ENCODE measurements at places on chromosomes 6 and 20.
A peak's percentile ranks its signal among the peaks of the same experiment; 100 is the strongest.

DNA sequence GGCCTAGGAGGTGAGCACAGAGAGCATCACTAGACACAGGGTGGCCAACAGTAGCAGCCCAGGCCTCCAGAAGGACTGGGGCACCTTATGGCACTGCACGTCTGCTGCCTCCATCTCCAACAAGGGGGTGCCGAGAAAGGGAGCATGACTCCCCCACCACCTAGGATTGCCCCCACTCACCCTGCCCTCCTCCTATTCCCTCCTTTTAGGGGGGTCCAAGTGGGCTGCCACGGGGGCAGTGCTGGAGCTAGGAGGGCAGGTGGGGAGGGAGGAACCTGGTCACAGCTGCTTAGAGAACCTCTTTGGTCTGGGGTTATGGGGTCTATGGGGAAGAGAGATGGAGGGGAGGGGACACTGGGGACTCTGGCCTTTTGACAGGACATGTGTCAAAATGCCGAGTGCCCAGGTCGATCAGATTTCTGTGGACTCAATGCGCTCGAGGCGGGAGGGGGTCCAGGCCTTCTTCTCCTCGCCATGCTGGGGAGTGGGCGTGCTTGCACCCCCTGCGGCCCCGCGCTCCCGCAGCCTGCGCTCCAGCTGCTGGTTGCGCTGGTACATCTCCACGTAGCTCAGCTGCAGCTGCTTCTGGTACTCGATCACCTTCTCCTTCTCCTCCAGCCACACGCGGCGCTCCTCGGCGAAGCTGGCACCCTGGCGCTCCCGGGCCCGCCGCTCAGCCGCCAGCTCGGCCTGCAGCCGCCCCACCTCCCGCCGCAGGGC lies 4.5 kb upstream of the FASTKD5 start:
- no peak for DNase-seq

DNA sequence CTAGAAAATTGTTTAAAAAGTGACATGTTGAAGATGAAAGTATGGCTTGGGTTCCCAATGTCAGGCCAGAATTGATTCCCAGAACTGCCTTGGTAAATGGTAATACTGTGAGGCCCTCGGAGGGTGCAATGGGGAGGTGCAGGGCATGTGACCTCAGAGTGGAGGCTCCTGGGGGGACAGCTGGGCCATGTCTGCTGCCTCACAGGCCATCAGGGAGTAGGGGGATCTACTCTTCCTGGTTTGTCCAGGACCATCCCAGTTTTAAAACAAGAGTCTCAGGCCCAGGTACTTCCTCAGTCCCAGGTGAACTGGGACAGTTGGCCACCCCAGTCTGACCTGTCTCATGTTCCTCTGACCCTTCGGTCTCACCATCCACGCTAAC lies 55.3 kb upstream of the SNX9 start:
- DNase-seq: no peak

- DNase-seq: no peak
These were observed 11.2 kb downstream of the UST start for GRCh38 chr6:148757944-148758480.

DNA sequence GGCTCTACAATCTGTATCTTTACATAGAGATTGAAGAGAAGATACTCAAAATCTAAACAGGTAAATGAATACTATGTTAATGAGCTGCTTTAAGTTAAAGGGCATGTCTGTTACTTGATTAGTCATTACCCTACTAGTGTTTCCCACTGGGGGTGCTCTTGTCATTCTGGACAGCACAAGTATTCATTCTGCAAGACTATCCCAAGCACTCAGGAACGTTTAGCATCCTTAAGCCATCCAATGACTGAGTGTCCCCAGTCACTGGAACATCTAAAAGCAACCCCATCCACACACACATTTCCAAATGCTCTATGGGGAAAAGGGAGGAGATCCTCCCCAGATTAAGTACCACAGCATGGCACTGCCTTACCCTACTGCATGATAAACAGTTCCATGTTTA lies 25.7 kb downstream of the EZR start:
- no peak for DNase-seq

GRCh38 chr6:72213654-72214053 lies 327.3 kb downstream of the RIMS1 start:
- DNase-seq: no peak

- DNase-seq: no peak
These were observed 40.9 kb downstream of the PHACTR3 start for GRCh38 chr20:59645271-59645670.

GRCh38 chr20:7859356-7859802 lies 80.9 kb downstream of the HAO1 start:
- peak; percentile 61 for DNase-seq
